ENCODE measurements at places on chromosomes 1 and 21. TPM values are rescaled to one million over a fixed set of nuclear protein-coding genes. Genes with fewer than 3 reads are reported as not detected.
A peak's percentile ranks its signal among the peaks of the same experiment; 100 is the strongest.

The TMEM125 gene
- total RNA-seq: not detected

GRCh38 chr1:245095903-245096302 lies 58.9 kb upstream of the KIF26B start:
- no peak for DNase-seq

GRCh38 chr1:101115112-101115511 lies 89.5 kb upstream of the DPH5 start:
- no peak for DNase-seq

DNA sequence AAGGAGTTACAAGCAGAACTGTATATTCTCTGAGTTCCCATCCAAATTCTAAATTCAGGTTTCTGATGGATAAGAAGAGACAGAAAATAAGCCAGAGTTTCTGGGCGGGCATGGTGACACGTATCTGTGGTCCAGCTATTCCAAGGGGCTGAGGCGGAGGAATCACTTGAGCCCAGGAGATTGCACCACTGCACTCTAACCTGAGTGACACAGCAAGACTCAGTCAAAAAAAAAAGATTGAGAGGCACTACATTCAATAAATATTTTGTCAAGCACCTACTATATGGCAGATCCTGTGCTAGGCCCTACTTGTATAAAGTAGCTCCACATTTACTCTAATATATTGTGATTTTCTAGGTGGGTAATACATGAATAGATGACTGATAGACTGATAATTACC lies 6.4 kb upstream of the FRRS1 start:
- DNase-seq: no peak

- no peak for DNase-seq
Observed at GRCh38 chr1:238439511-238439910, 548.8 kb upstream of the ZP4 start.

DNA sequence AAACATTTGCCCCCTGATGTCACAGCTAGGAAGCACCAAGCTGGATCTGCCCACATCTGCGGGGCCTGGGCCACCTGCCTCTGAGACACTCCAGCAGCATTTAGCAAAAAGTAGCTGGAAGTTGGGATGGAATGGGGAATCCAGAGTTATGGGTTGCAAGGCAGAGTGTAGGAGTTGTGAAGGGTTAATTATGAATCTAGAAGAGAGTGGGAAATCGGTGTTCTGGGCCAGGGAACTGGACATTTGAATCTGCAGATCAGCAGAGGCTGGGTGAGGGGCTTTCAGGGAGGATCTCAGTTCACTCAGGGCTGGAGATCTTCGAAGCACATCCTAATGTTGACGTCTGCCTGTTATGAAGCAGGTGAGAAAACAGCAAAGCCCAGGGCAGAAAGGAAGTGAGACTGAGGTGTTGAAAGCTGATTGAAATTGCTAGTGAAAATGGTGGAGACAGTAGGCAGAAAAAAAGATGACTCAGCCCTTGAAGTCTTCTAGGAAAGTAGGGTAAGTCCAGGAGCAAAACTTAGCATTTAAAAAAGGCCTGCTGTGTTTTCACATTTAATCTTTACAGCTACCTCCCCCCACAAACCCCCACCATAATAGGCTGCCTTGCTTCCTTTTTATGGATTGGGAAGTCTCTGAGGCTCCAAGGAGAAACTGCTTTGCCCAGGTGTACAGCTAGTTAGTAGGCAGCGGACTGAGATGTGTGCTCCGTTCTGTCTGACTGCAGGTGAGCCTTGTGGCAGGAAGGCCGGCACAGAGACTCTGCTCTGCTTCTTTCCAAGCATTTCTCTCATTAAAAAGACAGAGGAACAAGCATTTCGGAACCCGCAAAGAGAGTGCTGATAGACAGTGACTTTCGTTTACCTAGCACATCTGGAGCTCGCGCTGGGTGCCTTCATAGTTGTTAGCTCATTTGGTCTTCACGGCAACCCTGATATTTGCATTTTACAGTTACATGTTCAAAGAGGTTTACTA lies 7.2 kb downstream of the VANGL1 start:
- no peak for DNase-seq

- no peak for DNase-seq
Observed at GRCh38 chr1:221823149-221823548, 81.3 kb upstream of the DUSP10 start.

GRCh38 chr1:15804060-15804459 lies 3.4 kb downstream of the UQCRHL start:
- no peak for DNase-seq

DNA sequence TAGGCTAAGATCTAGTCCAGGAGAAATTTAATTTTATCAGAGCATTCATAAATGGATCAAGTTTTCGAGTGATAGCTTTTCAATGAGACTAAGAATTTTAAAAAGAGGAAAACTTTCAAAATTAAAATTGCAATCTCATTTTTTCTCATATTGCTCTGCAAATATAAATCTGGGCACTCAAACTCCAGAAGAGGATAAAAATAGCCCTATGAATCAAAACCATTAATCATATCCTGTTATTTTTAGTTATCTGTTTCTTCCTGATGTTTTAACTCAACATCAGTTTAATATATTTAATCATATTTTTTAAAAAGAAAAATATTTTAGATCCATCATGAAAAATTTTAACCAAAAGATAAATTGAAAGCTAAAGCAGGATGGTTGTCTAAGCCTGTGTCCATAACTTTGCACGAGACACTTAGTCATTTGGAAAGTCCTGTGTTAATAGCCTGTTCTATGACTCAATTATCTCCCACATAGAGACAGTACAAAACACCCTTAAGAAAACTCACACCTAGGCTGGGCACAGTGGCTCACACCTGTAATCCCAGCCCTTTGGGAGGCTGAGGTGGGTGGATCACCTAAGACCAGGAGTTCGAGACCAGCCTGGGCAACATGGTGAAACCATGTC lies 17.1 kb upstream of the PRRC2C start:
- DNase-seq: peak; percentile 75

- peak; percentile 76 for DNase-seq
Observed at GRCh38 chr1:26597629-26598039, 68.1 kb downstream of the RPS6KA1 start.

- no peak for DNase-seq
Observed at GRCh38 chr21:42461881-42462877, 33.8 kb downstream of the RSPH1 start.

DNA sequence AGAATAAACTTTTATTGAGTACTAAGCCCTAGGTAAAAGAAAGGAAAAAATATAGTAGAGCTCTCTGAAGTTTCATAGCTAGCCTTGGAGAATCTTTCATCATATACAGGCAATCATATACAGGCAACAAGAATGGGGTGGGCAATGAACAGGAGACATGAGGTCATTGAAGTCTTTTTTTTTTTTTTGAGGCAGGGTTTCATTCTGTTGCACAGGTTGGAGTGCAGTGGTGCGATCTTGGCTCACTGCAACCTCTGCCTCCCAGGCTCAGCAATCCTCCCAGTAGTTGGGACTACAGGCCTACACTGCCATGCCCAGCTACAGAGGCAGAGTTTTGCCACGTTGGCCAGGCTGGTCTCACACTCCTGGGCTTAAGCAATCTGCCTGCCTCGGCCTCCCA lies 22.1 kb downstream of the RUSC1 start:
- no peak for DNase-seq

DNA sequence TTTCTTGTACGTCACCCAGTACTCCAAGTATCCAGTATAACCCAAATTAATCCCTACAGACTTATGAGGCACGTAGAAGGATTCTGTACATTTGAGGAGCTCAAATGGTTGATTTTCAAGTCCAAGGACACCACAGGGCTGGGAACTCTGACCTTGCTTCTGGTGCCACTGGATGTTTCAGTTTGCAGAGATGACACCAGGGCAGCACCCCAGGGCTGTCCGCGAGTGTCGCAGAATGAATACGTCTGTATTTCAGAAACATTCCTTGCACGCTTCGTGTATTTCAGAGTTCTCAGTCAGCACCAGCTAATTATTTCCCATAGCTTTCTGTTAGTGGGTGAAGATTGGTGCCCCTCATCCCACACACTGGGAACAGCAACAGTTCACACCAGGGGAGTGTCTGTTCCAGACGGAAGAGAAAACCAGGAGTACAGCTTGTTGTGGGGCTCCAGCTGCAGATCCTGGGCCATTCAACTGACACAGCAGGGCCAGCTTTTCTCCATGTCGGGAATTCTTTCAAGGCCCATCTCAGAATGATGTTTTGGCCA lies 159.2 kb downstream of the RHOU start:
- DNase-seq: no peak

DNA sequence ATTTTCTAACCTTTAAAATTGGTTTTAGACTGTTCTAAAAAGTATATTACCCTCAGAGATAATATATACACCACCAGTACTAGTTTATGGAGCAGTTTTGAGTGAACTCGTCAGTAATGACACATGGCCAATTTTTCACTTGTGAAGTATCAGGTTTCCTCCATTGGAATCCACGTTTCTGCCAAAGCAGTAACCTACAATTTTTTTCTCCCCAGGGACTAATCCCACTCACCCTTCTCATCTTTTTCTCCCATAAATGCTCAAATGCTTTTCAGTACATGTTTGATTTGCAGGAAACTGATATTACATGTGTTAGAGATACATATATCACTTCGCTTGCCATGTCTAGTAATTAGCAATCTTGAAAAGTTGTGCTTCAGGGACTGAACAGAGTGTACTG lies 94.1 kb downstream of the COL24A1 start:
- DNase-seq: no peak

DNA sequence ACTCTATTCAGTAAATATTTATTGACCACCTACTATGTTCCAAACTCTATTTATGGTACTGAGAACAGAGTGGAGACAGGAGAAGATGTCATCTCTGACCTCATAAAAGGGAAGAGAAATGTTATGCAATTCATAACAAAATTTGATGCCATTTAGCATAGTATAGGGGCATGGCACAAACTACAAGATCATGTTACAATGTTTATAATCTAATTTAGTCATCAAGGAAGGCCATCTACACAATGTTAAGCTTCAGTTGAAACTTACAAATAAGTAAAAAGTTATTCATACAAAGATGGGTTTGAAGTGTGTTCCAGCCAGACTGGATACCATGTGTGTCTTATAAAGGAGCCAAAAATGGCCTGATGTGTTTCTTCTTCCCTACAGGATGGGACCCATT lies 146.8 kb upstream of the CHRM3 start:
- no peak for DNase-seq

The NEGR1 gene
- total RNA-seq: 20.7 TPM

The CAPN8 gene
- not detected for total RNA-seq

- DNase-seq: no peak
Observed at GRCh38 chr1:26328597-26328996, 10.8 kb downstream of the CD52 start.

DNA sequence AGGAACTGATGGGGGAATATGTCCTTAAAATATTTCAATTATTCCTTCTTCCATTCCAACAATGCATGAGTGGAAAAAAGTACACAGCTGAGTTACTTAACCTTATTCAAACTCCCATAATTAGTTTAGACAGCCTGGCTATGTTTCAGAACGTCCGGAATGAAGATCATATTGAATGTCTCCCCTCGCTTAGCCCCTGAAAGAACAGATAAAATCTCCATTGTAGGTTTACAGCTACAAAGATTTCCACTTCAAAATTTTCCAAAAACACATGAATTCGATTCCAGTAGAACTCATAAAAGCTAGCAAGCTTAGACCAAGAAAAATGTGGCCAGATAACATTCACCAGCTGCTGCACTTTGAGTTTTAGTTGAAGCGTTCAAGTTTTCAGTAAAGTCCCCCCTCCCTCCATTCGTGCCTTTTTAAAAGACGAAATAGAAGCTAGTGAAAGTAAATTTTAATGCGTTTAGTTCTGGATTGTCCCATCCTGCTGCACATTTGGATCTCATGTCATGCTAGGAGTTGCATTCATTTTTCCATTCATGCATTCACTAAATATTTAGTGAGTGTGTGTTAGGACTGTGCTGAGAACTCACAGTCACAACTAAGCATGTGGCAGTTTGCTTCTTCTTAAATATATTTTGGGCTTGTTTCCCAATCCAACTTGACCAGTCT lies 29.4 kb upstream of the SSX2IP start:
- DNase-seq: peak; percentile 64

- peak; percentile 98 for DNase-seq
Observed at GRCh38 chr1:170461762-170462384, 70.1 kb upstream of the GORAB start.

- no peak for DNase-seq
Observed at GRCh38 chr1:200311256-200311655, 98.6 kb downstream of the ZNF281 start.

DNA sequence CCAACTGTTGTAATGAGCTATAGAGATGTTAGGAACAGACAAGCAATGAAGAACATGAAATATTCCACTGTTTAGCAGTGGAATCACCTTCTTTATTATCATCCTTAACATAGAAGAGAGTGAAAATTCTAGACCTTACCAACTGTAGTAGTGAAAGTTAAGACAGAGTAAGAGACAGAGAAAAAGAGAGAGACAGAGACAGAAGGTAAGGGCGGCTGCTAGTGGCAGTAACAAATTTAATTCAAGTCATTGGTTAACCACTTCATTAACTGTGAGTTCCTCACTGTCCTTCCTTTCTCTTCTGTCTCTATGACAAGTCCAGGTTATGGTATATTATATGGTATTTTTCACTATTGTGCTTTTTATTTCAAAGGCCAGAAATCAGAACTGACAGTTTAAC lies 355.7 kb upstream of the ESRRG start:
- DNase-seq: no peak

The C1orf167 gene
- total RNA-seq: 0.36 TPM

GRCh38 chr1:156880473-156880872 lies 13.0 kb upstream of the PEAR1 start:
- no peak for DNase-seq

DNA sequence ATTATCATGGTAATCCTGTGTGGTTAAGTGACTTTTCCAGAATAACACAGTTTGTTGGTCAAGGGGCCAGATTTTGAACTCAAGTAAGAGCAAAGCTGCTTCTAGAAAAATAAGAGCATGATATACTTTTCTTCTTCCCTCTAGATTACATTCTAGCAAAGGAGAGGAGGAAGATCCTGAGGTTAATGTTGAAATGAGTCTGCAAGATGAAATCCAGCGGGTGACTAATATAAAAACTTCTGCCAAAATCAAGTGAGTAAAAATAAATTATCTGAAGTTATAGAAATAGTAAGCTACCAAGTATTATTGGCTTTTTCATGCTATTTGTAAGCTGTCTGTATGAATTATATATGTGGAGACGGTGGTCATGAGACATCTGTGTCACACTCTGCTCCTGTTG lies 12.8 kb downstream of the WDR3 start:
- DNase-seq: peak; percentile 62

Data from fibroblast of the aortic adventitia (primary cell).